Kidney tubule cell (primary cell): ENCODE measurements at places on chromosomes 16 and 17.

- peak; percentile 23 for DNase-seq
These were observed 12.3 kb downstream of the RFFL start for GRCh38 chr17:35051183-35051578.

DNA sequence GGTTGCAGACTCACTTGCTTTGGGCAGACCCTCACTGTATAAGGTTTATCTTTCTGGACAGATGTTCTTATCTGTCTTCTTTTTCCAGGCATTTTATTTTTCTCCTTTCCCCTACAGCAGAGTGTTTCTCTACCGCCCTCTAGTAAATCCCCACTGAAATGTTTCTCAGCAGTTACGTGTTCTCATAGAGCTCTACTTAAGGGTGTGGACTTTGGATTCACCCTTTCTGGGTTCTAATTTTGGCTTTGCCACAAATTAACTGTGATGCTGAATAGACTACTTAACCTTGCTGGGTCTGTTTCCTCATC, 2.0 kb downstream of the ADAT1 start:
- DNase-seq = peak; percentile 28

GRCh38 chr17:40454613-40454995, 11.4 kb downstream of the IGFBP4 start:
- no peak for DNase-seq

- DNase-seq = no peak
These were observed 8.3 kb downstream of the RUSF1 start for GRCh38 chr16:31499928-31500327.

- DNase-seq = peak; percentile 49
These were observed 2.4 kb downstream of the ANKRD13B start for GRCh38 chr17:29595107-29595942.

- peak; percentile 15 for DNase-seq
These were observed 985 bp downstream of the SGSM2 start for GRCh38 chr17:2338315-2338657.

DNA sequence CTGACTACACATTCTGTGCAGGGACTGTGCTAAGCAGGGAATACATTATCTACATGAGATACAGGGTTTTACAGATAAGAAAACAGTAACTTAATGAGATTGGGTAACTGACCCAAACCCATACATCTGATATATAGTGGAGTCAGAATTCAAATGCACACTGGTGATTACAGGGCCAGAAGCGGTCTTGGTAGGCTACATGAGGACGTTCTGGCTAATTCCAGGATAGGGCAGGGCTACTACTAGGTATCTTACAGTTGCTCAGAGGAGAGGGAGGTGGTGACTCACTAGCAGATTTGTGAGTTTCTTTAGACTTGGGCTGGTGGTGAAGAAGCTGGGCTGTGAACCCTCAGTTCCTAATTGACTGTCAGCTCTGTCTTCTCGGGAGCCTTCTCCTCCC, 21.4 kb downstream of the TRIM16 start:
- DNase-seq = no peak

DNA sequence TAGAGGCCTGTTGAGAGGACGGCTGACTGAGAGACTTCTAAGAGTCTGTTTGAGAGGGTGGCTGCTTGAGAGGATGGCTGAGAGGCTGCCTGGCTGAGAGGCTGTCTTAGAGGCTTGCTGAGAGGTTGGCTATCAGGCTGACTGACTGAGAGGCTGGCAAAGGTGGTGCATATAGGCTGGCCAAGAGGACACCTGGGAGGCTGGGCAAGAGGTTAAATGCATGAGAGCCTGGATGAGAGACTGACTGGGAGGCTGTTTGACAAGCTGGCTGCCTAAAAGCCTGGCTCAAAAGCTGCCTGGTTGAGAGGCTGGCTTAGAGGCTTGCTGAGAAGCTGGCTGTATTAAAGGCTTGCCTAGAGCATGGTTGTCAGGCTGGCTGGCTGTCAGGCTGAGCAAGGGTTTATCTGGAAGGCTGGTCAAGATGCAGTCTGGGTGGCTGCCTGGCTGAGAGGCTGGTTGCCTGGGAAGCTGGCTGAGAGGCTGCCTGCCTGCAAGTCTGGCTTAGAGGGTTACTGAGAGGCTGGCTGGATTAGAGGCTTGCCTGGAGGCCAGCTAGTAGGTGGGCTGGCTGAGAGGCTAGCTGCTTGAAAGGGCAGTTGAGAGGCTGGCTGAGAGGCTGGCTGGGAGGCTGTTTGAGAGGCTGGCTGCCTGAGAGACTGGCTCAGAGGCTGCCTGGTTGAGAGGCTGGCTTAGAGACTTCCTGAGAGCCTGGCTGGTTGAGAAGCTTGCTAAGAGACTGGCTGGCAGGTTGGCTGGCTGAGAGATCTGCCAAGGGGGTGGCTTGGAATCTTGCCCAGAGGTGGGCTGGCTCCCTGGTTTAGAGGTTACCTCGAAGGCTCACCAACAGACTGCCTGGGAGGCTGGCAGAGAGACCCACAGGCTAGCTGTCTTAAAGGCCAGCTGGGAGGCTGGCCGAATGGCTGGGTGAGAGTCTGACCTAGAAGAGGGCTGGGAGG, 38.3 kb upstream of the ACSM2B start:
- no peak for DNase-seq

DNA sequence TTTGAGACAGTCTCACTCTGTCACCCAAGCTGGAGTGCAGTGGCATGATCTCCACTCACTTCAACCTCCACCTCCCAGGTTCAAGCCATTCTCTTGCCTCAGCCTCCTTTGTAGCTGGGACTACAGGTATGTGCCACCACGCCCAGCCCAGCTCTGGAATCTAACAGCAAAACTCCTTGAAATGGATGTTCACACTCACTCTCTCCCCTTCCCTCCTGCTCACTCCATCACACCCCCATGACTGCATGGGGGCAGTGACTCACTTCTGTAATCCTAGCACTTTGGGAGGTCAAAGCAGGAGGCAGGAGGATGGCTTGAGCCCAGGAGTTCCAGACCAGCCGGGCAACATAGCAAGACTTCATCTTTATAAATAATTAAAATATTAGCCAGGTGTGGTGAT, 11.1 kb upstream of the TFAP4 start:
- peak; percentile 69 for DNase-seq

- DNase-seq = no peak
These were observed 24.3 kb downstream of the KCNG4 start for GRCh38 chr16:84215531-84215930.

DNA sequence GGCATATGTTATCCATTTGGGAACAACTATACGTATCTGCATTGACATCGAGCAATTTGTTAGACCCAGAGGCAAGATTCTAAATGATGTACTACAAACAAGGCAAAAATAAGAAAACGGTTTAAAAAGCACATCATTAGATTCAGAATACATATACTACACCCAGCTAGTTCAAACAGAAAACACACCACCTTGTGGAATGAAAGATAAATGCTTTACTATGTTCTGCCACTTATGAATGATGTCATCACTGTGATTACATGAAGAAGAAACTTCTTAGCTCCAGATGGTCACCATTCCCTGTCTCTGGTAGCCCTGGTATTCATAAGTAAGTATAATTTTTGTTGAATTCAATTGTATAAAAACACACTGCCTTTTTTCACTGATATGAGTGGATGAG, 7.8 kb downstream of the NACA2 start:
- DNase-seq = peak; percentile 44

- no peak for DNase-seq
These were observed 540 bp upstream of the RPL38 start for GRCh38 chr17:74202938-74203337.

DNA sequence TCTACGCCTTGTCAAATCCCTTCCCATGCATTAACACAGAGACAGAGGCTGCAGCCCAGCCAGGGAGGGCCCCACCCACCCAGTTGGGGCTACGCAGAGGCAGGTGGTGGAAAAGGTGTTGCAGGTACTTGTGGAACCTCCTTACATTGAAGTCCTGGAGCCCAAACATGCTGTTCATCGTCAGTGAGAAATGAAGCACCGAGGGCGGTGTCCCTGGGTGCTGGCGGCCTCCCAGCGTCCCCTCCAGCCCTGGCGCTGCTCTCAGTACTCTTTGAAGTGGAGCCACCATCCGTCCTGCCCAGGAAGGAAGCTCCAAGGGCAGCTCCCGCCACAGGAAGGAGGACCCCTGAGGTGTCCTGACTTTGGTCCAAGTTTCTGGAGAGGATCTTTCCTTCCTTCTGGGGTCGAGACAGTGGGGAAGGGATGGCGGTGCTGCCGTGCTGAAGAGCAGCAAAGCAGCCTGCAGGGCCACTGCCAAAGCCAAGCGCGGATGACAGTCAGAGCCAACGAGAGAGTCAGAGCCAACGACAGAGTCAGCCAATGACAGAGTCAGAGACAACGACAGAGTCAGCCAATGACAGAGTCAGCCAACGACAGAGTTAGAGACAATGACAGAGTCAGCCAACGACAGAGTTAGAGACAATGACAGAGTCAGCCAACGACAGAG, 23.4 kb downstream of the LMF1 start:
- DNase-seq = no peak

DNA sequence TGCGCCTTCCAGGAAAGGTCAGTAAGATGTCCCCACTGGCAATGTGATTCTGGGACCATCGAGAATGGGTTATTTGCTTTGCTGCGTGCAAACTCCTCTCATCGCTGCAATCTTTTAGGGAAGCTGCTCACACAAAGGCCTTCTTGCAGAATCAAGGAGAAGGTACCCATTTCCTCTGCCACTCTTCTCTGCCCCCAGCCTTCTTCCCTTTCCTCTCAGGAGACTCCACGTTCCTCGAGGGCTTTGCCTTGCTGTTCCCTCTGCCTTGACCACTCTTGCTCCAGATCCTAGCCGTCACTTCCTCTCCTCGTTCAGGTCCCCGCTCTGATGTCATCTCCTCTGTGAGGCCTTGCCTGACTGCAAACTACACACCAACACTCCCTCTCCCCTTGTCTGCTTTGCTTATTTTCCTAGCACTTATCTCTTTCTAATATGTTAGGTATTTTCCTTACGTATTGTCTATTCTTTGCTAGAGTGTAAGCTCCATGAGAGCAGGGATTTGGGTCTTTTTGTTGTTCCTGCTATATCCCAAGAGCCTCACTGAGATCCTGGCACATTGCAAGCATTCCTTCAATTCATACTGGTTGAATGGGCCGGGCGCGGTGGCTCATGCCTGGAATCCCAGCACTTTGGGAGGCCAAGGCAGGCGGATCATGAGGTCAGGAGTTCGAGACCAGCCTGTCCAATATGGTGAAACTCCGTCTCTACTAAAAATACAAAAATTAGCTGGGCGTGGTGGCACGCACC, 5.3 kb upstream of the CRK start:
- peak; percentile 17 for DNase-seq

- DNase-seq = no peak
These were observed 1034.5 kb upstream of the EEF2KMT start for GRCh38 chr16:6132121-6132520.

- no peak for DNase-seq
These were observed 3.3 kb downstream of the CCL15 start for GRCh38 chr17:35998018-35998545.

DNA sequence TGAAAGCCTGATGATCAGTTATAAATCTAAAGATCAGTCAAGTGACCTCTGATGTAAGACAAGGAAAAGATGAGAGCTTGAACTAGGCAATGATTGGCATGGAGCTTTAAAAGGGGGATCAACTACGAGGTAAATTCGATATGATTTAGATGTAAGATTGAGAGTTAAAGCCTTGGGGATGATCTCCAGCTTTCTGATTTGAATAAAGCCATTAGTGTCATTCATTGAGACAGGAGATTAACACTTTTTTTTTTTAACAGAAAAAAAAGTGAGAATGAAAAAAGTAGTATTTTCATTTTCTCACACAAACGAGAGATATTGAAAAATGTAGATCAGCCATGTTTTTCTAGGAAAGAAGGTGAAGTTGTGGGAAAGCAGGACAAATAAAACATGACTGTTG, 225.4 kb downstream of the CNTNAP4 start:
- no peak for DNase-seq

GRCh38 chr16:2142942-2143877, 5.2 kb upstream of the RAB26 start:
- DNase-seq = peak; percentile 68

DNA sequence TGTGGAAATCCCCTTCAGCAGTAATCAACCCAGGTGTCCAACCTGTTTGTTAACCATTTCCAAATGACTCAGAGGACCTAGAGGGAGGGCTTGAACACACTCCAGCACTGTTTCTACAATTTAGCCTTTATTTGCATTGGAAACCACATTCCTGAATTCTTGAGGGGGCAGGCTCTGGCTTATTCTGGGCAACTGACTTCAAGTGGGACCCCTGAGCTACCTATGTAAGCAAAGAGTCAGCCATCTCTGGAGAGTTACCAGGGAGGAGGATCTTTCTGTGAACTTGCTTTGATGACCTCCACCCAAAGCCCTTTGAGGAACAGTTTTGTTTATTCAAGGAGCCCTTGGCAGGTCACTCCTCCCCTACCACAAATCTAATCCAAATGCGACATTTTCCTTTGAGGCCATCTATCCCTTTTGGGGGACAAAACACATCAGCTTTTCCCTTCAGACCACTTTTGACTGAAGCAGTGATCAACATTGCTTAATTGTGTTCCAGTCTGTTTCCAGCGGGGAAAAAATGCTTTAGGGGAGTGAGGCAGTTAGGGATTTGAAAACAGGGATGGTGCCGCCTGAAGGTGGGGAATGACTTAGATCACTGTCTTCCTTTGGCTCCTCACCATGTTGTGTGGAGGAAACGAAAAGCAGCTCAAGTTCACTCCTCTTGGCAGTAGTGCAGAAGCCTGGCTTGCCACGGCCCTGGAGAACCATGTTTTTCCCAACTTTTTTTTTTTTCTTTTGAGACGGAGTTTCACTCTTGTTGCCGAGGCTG, 46.2 kb downstream of the TUBD1 start:
- DNase-seq = peak; percentile 99

DNA sequence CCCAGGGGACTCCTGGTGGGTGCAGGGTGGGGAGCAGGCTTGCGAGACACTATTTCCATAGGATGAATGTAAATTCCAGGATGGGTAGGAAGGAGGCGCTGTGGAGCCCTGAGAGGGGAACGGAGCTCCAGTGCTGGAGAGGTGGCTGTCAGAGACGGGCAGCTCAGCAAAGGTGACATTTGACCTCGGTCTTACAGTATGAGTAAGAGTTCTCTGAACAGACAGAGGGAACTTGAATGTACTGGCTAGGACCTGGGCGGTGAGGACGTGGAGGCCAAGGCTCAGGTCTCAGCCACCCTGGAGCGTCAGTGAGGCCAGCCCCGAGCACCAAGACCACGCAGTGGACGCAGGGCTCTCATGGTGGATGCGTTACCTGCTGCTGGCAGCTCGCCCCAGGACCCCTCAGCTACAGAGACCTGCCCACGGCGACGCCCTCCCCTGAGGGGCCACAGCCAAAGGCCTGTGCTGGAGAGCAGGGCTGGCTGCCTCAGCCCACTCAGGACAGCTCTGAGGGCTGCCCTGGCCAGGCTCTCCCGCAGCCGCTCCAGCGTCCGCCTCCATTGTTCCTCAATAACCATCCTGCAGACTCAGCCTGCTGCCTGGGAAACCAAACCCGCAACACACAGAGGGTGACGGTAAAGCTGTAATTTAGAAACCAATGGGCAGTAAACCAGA, 65.9 kb upstream of the TNRC6C start:
- DNase-seq = no peak

DNA sequence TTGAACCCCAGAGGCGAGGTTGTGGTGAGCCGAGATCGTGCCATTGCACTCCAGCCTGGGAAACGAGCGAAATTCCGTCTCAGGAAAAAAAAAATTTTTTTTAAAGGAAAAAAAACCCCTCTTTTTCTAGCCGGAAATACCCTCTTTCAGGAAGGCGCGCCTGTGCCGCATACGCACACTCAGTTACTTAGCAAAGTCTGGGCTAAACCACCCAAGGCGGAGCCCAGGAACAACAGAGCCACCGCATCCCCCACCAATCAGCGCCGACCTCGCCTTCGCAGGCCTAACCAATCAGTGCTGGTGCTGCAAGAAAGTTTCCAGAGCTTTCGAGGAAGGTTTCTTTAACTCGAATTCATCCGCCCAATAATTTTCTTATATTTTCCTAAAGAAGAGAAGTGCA, 510.4 kb downstream of the KCNJ18 start:
- no peak for DNase-seq
